ENCODE measurements at places on chromosomes 7 and 10.
A peak's percentile ranks its signal among the peaks of the same experiment; 100 is the strongest.

- DNase-seq = no peak
Observed at GRCh38 chr7:142030848-142031247, 35.2 kb downstream of the MGAM start.

GRCh38 chr10:60735244-60735643 is 43.0 kb upstream of the CDK1 start:
- DNase-seq = no peak

GRCh38 chr7:105760551-105761447 is 115.6 kb downstream of the ATXN7L1 start:
- no peak for DNase-seq

GRCh38 chr10:118020365-118020764 is 26.4 kb downstream of the RAB11FIP2 start:
- DNase-seq = no peak

GRCh38 chr7:27107391-27108381 is 5.2 kb upstream of the HOXA2 start:
- peak; percentile 49 for DNase-seq

DNA sequence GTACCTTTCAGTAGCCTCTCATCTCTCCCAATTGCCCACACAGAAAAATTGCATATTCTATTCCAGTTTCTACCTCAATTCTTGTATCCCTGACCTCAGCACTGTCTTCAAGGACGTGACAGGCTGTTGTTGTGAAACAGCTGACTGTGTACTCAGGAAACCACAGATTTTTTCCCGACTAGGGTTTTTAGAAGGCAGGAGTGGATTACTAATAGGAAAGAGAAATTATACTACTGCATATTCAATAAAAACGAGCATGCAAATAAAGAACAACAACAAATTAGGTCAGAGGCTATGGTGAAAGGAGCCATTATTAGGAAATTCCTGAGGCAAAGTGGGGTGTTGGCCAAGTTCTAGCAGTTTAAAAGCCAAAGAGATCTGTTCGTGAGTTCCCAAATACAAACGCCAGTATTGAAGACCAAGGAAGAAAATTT is 93.4 kb downstream of the DOCK4 start:
- DNase-seq = no peak

GRCh38 chr7:21851559-21851967 is 94.1 kb downstream of the CDCA7L start:
- DNase-seq = no peak
